ENCODE measurements at places on chromosomes 13 and 19.

DNA sequence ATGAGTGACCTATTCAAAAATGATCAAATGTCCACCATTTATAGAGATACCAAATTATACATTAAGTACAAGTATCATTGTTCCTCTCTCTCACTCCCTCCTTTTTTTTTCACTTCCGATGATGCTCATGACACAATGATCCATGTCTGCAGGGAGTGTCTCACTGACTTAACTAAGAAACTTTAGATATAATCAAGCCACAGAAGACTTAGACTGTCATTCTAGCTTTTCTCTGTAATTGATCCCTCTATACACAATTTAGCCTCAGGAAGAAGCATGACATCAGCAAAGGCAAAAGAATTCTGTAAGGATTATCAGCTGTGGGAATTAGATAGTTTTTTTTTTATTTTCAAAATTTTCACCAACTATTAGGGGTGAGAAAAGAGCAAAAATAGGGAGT is 734.9 kb upstream of the PCDH9 start:
- no peak for DNase-seq

- DNase-seq, result no peak
These were observed at the start of gene IPO5 for GRCh38 chr13:97953376-97953970. Gene IPO5, plus strand, starts transcription at chr13:97953675. Its CDS starts 23,022 bp downstream, at chr13:97976697.

GRCh38 chr13:114050536-114051450 is 76.9 kb upstream of the C13orf46 start:
- DNase-seq, result no peak

DNA sequence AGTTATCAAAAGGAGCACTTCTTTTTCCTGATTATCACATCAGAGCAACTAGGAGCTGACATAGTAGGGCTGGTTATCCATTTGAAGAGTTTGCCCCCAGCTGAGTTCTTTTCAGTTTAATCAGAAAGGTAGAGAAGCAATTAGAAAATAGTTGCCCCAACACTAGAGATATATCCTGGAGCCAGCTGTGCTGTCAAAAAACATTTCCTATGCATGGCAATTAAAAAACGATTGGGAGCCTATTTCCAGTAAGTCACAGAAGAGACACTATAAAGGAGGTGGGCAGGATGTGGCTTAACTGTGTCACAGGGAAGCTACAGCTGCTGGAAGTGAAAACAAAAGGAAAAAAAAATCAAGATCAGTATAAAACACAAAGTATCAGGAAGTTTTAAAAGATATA is 155.7 kb upstream of the SLITRK1 start:
- no peak for DNase-seq

GRCh38 chr13:41675306-41675705 is 218.0 kb downstream of the RGCC start:
- DNase-seq, result no peak

GRCh38 chr19:46609511-46610412 is 8.6 kb downstream of the CALM3 start:
- DNase-seq, result no peak

DNA sequence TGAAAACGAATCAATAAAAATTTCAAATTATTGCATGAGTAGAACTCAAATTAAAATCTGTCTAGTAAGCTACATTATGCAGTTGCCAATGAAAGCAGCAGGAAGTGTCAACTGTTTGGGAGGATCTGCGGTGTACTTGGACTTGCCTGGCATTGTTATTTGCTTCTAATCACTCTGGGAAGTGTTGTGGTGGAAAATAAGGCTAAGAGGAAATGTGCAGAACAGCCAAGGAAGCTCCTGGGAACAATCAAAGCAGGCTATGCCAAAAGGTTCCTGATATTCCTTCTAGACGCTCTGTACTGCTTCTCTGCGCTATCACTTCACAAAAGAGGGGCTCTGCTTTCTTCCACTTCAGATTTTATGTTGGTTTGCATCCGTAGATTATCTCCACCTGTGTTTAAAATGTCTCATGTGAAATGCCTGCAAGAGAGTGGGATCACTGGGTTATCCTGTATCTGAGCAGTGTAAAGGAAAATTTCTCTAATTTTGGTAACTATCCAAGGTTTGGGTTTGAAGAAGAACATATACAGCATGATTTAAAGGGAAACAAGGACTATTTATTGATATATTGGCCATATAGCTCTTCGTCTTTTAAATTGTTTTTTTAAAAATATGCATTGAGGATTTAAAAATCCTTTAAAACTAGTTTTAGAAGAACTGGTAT is 182.7 kb upstream of the CSNK1A1L start:
- no peak for DNase-seq

- DNase-seq, result peak; percentile 54
These were observed 520 bp downstream of the ZNF787 start for GRCh38 chr19:56120371-56121179.
